ENCODE measurements at places on chromosomes 3 and 15. TPM values are rescaled to one million over a fixed set of nuclear protein-coding genes. Genes with fewer than 3 reads are reported as not detected.

DNA sequence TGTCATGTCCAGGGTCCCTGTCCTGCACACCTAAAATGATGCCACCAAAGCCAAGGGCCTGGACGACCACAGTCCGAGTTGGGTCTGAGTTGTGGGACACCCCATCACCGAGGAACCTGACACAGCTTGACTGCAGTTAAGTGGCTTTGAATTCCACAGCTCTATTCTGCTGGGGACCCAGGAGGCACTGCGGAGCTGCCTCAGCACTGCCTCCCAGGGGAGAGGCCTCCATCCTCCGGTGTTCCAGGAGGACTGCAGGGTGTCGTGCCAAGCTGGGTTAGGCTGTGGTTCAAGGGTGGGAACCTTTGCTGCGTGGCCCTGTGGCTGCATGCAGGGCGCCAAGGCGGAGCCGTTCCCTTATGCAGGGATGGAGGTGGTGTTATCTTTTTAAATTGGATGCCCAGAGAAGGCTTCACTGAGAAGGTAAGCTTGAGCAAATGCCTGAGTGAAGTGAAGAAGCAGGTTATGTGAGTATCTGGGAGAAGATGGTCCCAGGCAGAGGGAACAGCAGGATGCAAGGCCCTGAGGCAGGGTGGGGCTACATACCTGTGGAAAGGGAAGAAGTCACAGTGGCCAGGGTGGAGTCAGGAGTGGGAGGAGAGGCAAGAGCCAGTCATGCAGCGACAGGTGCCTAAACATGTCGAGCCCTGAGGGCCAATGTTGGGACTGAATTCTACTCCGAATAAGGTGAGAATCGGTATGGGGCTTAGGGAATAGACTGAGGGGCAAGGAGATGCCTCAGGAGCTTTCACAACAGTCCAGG lies 144.8 kb downstream of the TPRA1 start:
- DNase-seq = no peak

DNA sequence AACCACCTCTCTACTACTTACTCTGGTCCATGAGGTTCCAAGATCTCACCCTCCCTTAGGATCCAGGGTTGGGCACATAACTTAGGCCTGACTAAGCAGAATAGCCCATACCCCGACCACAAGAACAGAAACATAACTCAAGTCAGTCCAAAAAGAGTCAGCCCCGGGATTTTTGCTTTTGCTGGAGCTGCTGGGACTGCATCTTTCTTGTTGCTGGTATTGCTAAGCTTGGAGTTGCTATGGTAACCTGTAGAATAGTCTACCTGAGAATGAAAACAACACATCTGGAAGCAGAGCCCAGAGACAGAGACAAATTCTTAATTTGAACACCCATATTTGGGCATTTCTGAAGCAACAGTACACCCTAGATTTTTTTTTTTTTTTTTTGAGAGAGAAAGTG lies 6.5 kb downstream of the RUBCN start:
- no peak for DNase-seq

The GOLGA6D gene
- not detected for total RNA-seq

GRCh38 chr15:81776976-81777375 lies 268.8 kb downstream of the MEX3B start:
- no peak for DNase-seq

The AMIGO3 gene
- not detected for total RNA-seq

GRCh38 chr3:59821274-59821673 lies 771.4 kb upstream of the CFAP20DC start:
- no peak for DNase-seq

The SPATA12 gene
- 0.14 TPM for total RNA-seq

GRCh38 chr15:90200534-90201129 lies 498 bp upstream of the SEMA4B start:
- no peak for DNase-seq

The CCDC80 gene
- total RNA-seq = 59.3 TPM

- DNase-seq = no peak
Measured at GRCh38 chr3:63400246-63400860, 122.2 kb downstream of the SYNPR start.

DNA sequence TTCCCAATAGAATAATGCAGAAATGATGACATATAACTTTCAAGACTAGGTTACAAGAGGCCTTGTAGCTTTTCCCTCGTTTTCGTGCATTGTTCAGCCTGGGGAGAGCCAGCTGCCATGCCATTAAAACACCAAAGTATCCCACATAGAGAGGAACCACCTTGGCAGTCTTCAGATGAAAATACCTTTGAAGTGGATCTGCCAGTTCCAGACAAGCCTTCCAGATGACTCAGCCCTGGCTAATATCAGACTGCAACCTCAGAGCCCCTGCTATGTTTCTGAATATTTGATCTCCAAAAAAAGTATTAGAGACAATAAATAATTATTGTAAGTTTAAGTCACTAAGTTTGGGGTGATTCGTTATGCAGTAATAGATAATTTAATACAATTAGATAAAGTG lies 294.3 kb upstream of the GBE1 start:
- DNase-seq = peak; percentile 7

- DNase-seq = no peak
Measured at GRCh38 chr3:94525043-94525442, 462.2 kb downstream of the NSUN3 start.

- DNase-seq = no peak
Measured at GRCh38 chr3:47910233-47910632, 106.0 kb downstream of the MAP4 start.

The TTLL13 gene
- not detected for total RNA-seq

DNA sequence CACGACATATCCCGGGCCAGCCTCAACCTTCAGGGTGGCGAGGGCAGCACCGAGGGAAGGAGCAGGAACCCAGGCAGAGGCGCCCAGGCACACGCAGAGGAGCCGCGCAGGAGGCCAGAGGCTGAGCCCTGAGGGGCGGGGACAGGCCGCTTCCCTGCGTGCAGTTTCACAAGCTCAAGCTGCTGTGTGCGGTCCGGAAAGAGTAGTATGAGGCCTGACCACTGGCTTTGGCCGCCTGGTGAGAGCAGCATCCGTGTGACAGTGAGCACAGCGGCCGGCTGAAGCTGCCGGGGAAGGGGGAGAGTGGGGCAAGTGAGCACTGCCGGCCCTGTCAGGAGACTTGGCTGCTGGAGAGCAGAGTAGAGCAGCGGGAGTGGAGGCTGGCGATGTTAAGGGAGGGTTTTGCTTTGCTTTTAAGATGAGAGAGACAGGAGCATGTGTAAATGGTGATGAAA lies 8.7 kb downstream of the ZDHHC19 start:
- no peak for DNase-seq

GRCh38 chr3:5390221-5390620 lies 202.7 kb downstream of the EDEM1 start:
- no peak for DNase-seq

GRCh38 chr15:77001351-77001750 lies 6.4 kb downstream of the PSTPIP1 start:
- no peak for DNase-seq

DNA sequence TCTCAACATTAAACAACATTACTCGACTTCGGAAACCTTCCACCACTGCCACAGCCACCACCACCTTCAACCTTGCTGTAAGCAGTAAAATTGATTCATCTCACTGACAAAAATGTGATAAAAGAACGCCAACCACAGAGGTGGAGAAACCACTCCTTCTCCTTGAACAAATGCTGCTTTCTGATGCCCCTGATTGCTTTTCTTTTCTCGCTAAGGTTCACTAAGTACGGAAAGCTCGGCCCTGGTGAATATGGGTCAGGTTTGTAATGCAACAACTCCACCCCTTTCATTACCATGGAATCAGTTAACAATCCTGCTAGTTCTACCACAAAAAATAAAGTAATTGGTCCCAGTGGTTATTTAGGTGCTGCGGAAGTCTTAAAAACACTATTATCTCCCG lies 44.9 kb downstream of the MEIS2 start:
- no peak for DNase-seq

The NTRK3 gene
- not detected for total RNA-seq

DNA sequence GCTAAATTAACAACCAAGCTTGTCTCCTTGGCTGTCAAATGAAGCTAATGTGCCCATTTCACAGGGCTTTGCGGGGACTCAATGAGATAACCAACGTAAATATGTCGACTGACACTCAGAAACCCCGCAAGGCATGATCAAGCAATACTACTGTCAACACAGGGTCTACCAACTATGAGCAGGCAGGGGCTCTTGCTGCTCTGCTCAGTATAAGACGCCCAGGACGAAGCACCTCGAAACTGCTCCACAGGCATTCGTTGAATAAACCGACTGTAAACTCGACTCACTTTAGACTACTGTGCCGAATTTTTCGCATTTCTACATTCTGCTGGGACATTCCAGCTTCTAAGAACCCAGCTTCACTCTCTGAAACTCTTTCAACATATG lies 55.0 kb downstream of the FEZF2 start:
- no peak for DNase-seq

GRCh38 chr3:53493963-53494791 lies at the start of gene CACNA1D:
Gene CACNA1D (plus strand): TSS chr3:53494611. CDS start chr3:53495167, 556 bp downstream.
- no peak for DNase-seq

GRCh38 chr15:56886363-56886931 lies 32.0 kb upstream of the TCF12 start:
- DNase-seq = no peak

GRCh38 chr3:42398080-42398479 lies 12.3 kb downstream of the LYZL4 start:
- no peak for DNase-seq

DNA sequence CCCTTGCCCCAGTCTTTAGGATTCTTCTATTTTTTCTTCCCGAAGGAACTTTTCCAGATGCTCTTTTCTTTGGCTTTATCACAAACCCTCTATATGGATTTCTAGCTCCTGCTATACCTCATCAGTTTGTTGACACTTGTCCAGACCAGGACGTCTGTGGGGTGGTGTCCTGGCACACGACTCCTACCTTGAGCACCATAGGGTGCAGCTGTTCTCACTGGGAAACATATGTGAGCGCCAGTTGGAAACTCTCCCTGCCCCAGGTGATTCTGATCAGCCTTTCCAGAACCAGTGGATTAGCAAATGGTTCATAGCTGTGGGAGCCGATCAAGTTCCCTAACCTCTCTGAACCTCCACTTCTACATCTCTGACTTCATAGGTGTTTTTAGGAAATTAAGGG lies 40.6 kb upstream of the USP3 start:
- DNase-seq = no peak

The CELSR3 gene
- 0.71 TPM for total RNA-seq

DNA sequence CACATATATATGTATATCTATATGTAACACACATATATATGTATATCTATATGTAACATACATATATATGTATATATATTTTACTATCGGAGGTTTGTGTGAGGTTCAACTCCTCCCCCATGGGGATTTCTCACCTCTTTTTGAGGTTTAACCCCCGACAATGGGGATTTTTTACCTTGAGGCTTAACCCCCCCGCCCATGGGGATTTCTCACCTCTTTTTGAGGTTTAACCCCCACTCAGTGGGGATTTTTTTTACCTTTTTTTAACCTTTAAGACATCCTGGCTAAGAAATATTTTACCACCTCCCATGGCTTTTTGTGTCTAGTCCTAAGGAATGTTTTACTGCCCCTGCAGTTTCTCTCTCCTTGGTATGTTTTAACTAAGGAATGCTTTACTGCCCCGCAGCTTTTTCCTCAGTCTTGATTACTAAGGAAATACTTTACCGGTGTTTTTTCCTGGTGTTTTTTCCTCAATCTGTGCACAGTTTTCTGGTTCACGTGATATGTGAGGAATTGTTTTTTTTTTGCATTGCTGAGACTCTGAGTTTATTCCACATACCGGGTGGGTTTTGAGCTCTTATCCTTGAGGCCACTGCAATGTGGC lies 185.2 kb downstream of the KLF13 start:
- DNase-seq = peak; percentile 33

The COPG1 gene
- 202 TPM for total RNA-seq

Data from endothelial cell of umbilical vein (primary cell).